ENCODE measurements at places on chromosomes 7 and 10.

DNA sequence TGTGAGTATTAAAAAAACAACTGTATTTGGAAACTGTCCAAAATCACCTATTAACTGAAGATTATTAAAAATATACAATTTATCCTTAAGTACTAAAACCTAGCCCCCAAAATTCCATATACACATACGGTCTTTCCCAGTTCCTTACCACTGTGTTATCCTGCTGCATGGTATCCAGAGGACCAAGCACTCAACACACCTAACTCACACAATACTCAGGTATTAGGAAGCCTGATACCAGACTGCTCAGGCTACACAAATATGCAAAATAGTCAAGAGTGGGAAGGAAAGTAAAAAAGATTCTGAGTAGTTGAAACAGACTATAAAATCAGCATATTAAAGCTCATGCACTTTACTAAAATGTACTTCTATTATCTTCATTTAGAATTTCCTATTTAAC, 67.2 kb downstream of the EPC1 start:
- DNase-seq = no peak

DNA sequence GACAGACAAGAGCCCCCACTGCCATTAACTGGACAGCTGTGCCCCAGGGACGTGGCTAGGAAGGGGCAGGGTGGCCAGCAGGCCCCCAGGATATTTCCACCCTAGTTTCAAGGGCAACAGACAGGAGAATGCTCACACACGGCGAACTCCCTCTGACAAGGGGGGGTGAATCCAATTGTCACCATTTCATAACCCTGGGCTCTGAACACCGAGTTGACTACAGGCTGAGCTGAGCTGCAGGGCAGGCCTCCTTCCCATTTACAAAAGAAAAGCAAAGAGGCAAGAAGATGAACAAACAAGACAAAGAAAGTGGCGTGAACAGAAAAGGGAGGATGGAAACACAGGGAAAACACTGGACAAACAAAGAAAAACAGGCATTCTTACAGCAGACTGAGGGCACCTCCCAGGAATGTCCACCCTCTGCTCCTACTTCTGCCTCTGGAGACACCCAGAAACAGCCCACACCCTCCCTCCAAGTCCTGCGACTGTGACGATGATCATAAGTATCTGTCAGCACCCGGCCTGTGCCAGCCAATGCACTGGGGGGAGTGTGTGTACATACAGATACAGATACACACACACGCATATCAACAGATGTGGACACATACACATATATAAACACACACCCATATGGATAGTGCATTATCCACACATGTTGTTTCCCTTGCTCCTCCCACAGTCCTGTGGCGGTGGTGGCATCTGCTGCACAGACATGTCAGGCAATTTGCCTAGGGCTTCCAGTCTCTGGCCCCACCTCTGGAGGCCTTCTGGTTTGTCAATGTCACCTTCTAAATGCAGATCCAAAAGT, 66.2 kb downstream of the FAM53B start:
- DNase-seq = peak; percentile 44

- DNase-seq = no peak
Measured at GRCh38 chr7:100670074-100670473, 3.5 kb upstream of the GNB2 start.

DNA sequence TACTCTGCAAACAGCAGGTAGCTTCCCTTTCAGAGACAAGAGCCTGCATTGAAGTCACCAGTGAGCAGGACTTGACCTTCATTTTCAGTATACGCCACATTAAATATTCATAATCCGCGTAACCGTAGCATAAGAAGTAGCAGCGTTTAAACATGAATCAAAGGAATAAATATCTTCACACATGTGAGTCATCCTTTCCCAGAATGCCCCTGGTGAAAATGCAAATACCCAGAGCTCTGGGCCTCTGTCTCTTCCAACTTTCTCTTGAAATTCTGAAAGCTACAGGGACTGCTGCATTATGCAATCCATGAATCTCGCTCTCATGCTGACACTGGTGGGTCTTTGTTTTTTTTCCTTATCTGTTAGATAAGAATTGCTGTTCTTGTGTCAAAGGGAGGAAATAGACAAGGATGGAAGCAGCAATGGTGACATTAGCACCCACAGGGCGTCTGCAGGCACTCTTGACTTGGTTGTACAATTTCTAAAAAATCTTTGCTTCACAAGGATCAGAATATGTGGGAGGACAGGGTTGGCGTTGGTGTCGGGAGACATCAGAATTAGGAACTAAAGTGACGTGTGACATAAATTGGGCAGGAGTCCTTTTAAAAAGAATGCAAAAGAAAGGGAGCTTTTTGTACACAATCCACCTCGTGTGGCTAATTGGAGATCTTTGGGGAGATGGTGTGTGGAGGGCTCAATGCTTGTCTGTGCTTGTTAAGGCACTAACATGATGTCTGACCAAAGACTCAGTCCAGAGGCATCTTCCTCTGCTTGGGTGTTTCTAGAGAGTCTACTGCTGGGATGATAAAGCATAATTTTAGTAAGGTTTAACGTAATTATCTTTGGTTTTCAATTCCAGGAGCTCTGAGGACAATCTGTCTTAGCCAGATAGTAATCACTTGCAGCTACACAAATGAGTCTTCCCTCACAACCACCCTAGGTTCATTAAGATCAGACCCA, 390.3 kb downstream of the KCNMA1 start:
- peak; percentile 69 for DNase-seq

GRCh38 chr7:103524042-103524907, 78.3 kb upstream of the SLC26A5 start:
- peak; percentile 41 for DNase-seq

DNA sequence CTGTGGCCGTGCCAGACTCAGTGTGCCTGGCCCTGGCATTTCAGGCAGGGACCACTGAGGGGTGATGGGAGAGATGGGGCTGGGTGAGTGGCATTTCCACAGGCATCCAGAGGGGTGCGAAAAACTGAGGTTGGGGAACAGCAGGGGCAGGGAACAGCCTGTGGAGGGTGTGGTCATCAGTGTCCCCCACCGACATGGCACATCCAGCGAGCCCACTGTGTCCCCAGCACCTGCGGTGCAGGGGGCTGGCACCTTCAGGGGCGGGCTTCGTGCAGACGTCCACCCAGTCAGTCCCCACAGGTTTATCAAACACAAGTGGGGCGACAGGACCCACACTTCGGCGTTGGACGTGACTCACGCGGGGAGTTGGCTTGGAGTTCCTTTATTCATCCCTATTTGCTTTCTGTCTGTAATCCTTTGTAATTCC, 14.8 kb downstream of the CUX1 start:
- DNase-seq = no peak

- no peak for DNase-seq
Measured at GRCh38 chr7:130789436-130789835, 55.4 kb upstream of the KLF14 start.

DNA sequence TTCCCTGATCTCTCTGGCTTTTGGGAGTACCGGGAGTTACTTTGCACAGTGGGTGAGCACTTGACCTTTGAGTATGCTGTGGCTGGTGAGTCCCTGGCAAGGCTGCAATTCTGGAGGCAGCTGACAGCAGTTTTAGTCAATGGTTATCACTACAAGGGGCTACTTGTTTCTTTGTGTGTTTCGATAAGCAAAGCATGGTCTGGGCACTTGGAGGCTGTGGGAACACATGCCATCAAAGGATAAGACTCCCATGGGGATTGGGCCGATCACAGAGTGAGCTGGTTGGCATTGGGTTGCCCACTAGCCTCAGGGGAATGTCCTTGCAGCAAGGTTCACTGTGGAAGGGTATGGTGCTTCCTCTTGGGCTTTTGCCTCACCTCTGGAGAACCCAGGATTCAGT, 208.2 kb downstream of the SNX13 start:
- no peak for DNase-seq

Data from small intestine (tissue), 16 donors.